Mucosa of descending colon (tissue), 3 donors: ENCODE measurements at places on chromosomes 7 and 10. TPM values are rescaled to one million over a fixed set of nuclear protein-coding genes. Genes with fewer than 3 reads are reported as not detected.

- no peak for DNase-seq
Measured at GRCh38 chr10:62916141-62916603, 100.0 kb upstream of the EGR2 start.

- no peak for DNase-seq
Measured at GRCh38 chr7:1151653-1152425, 8.2 kb downstream of the ZFAND2A start.

GRCh38 chr7:103307503-103308231 is 10.4 kb downstream of the PMPCB start:
- DNase-seq = no peak

DNA sequence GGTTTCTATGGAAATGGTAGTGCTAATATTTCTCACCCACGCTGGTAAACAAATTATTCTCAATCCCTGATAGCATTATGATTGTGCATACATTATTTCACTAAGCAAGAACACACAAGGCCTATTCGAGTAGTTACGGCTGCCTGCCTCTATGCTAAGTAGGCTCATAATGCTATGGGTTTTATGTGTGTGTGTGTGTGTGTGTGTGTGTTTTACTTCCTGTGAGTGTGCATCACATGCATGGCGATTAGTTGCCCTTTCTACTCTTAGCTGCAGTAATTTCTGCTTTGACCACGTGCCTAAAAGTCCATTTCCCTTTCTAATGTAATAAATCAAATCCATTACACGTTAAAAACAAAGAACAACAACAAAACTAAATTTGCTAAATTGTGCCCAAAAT is 117.0 kb downstream of the CHCHD3 start:
- no peak for DNase-seq

DNA sequence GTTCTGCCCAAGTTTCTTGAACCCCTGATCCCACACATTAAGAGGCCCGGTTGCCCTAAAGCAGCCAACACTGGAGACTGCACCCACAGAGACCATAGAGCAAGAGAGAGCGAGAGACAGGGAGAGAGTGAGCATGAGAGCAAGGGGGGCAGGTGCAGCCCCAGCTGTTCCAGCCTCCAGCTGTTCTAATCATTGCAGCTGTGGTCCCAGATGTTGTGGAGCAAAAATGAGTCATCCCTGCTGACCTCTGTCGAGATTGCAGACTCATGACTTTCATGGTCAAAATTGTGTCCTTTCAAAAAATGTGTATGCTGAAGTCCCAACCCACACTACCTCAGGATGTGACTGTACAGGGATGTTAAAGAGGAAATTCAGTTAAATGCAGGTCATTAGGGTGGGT is 143.9 kb upstream of the FRMD4A start:
- no peak for DNase-seq

DNA sequence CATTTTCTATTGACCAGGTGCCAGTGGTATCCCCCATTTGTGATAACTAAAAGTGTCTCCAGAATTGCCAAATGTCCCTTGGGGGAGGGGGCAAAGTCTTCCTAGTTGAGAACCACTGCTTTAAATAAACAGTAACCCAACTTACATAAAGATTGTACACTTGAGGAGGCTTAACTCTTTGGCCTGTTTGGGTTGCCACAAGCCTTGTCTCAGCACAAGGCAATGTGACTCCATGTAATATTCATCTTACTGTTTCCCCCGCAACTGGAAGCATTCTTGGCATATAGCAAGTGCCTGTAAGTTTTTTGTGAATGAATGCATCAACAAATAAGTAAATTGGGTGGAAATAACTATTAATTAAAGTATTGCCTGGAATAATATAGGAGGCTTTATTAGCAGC is 108.3 kb downstream of the ANK3 start:
- DNase-seq = no peak

Gene GIMAP8
- total RNA-seq = 5.5 TPM

Gene APBB1IP
- total RNA-seq = 8.1 TPM

Gene DMBT1
- 2,543 TPM for total RNA-seq

Gene MNX1
- 24.0 TPM for total RNA-seq
